ENCODE measurements at places on chromosomes 2 and 18. TPM values are rescaled to one million over a fixed set of nuclear protein-coding genes. Genes with fewer than 3 reads are reported as not detected.
A peak's percentile ranks its signal among the peaks of the same experiment; 100 is the strongest.

CD28 gene
- 0.11 TPM for total RNA-seq

CPO gene
- 0.46 TPM for total RNA-seq

NMUR1 gene
- 0.44 TPM for total RNA-seq

DNA sequence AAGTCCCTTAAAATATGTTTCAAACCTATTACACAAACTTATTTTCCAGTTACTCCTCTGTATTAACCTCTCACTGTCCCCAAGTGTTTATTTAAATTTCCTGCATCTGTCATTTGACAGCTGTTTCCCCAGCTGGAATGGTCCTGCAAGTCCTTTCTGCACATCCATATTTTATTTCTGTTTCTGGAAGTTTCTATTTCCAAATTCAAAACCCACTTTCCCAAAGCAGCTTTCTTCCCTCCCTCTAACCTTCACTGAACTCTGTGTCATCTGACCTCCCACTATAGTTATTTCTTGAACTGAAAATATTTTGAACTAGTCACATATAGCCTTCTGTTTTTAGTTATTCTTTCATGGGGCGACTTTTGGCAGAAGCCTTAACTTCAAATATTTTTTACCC lies 459.4 kb upstream of the MC4R start:
- no peak for DNase-seq

SLC16A14 gene
- total RNA-seq, result 2.6 TPM

- H3K27ac ChIP-seq, result no peak overlapping the region
- peaks cover 32% of the 10 kb centered on the region for H3K4me1 ChIP-seq
- peak; percentile 59 for DNase-seq
- peaks cover 31% of the 10 kb centered on the region for H3K27me3 ChIP-seq
These were observed 946 bp upstream of the AGAP1 start for GRCh38 chr2:235492850-235493344.

AQP12A gene
- not detected for total RNA-seq

MAB21L4 gene
- total RNA-seq, result not detected

MARCHF4 gene
- total RNA-seq, result 1.7 TPM

Measured in WTC11 (cell line).